Cerebellar nuclear complex (tissue), 1 donor: ENCODE measurements at places on chromosomes 4 and X.
A peak's percentile ranks its signal among the peaks of the same experiment; 100 is the strongest.

GRCh38 chrX:44844204-44844603 is 383 bp downstream of the DUSP21 start:
- no peak for DNase-seq

DNA sequence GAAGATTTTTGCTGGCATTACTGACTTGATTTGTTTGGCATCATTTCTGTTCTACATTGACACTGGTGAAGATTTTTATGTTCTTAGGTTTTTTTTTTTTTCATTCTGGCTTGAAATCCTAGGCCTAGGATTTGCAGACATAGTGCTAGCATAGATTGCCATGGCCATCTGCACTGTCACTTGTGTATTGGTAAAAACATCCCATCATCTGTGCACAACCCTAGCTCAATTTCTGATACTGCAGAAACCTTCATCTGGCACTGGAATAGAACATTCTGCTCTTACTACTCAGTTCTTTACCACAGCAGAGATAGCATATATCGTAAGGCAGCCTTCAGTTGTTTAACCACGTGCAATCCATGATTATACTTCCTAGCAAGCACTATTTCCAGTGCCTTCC is 111.5 kb upstream of the IL15 start:
- DNase-seq = no peak

DNA sequence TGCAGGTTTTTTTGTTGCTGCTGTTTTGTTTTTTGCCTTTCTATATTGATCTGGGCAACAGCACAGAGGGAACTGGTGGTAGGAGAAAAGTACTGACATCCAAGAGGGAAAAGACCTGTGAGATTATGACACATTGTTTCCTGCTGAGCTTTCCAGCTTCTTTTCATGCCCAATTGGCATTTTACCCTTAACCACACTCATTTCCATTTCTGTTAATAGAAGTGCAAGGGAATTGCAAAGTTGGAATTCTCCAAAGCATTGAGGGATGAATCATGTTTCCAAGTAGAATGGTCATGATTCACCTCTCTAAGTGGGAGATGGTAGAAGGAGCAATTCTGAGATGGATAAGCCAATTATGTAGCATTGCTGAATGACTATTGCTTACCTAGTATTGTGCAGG is 161.5 kb downstream of the PPARGC1A start:
- DNase-seq = no peak

DNA sequence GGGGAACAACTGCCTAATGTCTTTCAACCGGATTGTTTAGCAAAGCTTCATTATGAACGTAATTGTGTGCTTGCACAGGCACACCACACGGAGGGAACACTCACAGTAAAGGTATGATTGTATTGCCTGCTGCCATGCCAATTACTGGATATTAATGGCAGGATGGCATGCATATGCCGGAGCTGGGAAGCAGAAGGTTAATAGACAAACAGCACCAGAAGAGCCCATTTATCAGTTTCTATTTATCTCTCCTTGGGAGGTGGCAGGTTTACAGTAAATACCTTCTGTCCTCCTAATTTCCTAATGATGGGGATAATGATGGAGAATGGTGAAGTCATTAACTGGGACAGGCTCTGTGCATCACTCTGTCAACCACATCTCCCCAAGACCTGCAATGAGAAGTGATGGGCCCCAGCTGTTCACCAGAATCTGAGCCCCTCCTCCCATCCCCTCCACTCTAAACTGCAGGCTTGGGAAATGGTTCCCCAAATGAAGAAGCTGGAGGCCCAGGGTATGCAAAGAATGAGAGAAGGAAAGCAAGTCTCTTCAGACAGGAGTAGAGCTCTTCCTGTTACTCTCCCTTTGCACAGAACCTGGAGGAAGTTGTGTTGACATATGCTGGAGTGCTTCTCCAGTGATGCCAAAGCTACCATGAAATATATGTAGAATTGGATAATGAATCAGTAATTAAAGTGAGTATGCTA is 160.8 kb downstream of the NAA11 start:
- DNase-seq = no peak

GRCh38 chr4:36420111-36420679 is 138.8 kb downstream of the DTHD1 start:
- no peak for DNase-seq

GRCh38 chr4:183443655-183444213 is 702 bp upstream of the CDKN2AIP start:
- peak; percentile 16 for DNase-seq

DNA sequence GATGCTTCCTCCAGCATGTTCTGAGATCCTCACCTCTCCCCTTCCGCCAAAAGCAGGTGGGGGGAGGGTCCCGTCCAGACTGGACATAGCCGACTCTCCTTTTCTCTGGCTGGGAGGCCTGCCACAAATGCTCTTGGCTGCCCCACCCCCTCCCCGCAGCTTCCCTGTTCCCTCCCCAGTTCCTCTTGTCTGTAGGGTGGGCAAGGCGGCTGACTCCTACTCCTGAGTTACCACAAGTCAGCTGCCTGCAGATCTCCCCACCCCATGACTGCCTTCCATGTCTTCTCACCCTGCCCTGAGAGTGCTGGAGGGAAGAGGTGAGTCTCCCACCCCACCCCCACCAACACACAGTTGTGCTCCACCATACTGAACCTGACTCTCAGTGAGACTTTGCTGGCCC is 2.9 kb downstream of the ATP6AP1 start:
- DNase-seq = no peak

GRCh38 chrX:108396188-108396891 is 41.9 kb downstream of the COL4A6 start:
- no peak for DNase-seq
